ENCODE measurements at places on chromosomes 3 and 15. TPM values are rescaled to one million over a fixed set of nuclear protein-coding genes. Genes with fewer than 3 reads are reported as not detected.

GRCh38 chr3:187550446-187550845 lies 119.7 kb downstream of the SST start:
- DNase-seq = no peak

DNA sequence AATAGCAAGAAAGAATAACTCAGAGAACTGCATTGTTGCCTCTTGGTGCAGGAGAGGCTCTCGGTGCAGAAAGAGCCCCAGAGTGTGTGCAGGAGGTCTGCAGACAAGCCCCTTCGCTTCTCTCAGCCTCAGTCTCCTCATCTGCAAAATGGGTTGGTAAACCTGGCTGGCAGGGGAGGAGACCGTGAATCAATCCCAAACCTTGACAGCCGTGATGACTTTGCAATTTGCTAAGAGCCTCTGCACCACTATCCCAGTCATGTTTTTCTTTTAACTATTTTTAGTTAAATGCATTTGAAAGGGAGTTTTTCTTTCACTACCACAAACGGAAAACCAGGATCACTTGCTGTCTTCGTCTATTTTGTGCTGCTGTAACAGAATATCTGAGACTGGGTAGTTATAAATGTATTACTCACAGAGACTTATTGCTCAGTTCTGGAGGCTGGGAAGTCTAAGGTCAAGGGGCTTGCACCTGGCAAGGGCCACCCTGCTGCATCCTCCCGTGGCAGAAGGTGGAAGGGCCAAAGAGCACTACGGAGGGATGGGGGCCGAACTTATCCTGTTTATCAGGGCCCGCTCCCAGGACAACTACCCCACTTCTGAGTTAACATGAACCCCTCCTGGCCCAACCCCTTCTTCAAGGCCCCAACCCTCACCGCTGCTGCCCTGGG lies 14.2 kb upstream of the IQSEC1 start:
- no peak for DNase-seq

- no peak for DNase-seq
These were observed 34.5 kb downstream of the ZIC4 start for GRCh38 chr3:147371771-147372340.

DNA sequence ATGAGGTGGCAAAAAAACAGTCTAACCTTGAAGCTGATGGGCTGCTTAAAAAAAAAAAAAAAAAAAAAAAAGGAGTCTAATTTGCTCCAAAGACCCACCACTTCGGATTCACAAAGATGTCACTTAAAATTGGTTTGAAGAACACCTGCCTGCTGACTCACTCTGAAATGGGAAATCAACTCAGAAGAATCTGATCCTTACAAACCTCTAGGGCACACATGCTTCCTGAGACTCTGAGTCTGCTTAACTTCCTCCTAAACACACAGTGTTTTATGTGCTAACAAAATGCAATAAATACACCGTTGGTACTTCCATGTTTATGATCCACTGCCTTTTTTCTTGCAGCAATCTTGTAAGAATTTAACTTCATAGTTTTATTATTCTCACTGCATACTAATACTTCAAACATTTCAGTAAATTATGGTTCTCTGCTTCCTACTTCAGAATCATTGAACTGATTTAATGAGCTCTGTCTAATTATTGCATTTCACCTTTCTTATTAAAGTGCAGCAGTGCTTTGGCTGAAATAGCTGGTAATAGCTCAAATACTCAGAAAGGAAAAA lies 73.0 kb upstream of the FRMD4B start:
- DNase-seq = no peak

- DNase-seq = no peak
These were observed 6.3 kb upstream of the GMPPB start for GRCh38 chr3:49729966-49730609.

DNA sequence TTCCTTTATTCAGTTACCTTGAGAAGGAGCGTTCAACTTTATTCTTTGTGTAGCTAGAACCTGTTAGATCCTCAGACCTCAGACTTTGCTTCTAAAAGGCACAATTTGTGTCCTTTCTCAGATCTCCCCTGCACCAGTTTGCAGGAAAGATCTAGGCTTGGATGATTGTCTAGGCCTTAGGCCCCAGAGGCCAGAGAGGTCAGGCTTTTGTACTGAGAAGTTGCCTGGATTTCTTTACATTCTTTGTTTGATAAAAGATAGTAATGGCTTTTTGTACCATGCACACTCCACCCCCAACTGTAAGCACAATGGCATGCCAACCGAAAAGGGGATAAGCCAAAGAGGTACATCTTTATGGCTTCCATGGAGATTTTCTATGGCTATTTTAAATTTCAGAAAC lies 719.6 kb upstream of the NR2F2 start:
- DNase-seq = no peak

GRCh38 chr3:126944089-126944965 lies 38.6 kb upstream of the PLXNA1 start:
- peak; percentile 5 for DNase-seq

- no peak for DNase-seq
These were observed 105.2 kb downstream of the RPLP1 start for GRCh38 chr15:69557707-69558409.

GRCh38 chr3:13608969-13609725 lies 60.2 kb downstream of the FBLN2 start:
- DNase-seq = no peak

GRCh38 chr3:119783255-119783654 lies 1.4 kb downstream of the NR1I2 start:
- no peak for DNase-seq

- no peak for DNase-seq
These were observed 241.8 kb upstream of the NR2F2 start for GRCh38 chr15:96088650-96089049.

- no peak for DNase-seq
These were observed 11.5 kb downstream of the TATDN2 start for GRCh38 chr3:10259798-10260197.

DNA sequence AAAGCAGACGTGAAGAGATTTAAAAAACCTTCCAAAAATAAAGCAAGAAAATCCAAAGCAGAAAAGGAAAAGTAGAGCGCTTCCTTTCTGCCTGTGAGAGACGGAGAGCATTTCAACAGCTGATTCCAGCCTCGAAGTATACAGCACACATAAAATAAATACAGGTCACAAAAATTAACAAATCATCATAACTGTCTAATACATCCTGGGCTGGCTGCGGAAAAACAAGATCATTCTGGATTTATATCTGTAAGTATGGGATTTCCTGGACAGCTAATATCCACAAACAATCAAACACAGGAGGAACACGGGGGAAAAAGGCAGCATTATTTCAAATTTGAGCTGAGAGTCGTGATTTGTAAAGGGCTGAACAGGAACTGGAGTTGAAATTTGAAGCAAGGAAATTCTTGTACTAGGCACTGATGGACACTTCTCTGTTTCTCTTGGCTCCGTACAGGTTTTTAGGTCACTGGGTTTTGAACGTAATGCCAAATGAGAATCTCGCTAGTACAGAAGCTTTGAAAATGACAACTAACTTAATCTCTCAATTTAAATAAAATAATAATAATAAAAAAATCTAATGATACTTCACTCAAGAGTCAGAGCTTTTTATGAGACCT lies 577.7 kb downstream of the FOXP1 start:
- no peak for DNase-seq

DNA sequence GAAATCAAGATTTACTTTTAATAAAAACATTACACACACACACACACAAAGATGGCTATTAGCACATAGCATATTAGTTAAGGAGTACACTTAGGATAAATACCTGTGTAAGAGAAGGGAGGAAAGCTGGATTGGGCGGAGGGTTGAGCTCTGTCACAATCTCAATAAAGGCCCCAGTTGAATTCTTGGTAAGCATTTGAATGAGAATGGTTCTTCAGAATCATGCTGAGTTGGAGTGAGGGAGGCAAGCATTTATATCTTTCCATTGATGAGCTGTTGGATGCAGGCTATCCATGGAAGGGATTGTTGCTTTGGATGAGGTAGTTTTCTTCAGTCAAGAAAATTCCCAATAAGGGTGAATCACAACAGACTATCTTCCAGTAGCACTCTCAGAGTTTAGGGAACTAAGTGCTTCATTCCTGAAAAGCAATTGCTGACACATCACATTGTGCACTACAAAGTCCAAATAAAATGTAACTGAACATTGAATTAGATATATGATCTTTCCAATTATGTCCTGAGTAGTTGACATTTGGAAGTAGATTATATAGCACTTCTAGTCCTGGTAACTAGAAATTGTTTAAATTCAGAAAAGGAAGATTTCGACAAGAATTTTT lies 95.7 kb downstream of the SUCNR1 start:
- DNase-seq = no peak

DNA sequence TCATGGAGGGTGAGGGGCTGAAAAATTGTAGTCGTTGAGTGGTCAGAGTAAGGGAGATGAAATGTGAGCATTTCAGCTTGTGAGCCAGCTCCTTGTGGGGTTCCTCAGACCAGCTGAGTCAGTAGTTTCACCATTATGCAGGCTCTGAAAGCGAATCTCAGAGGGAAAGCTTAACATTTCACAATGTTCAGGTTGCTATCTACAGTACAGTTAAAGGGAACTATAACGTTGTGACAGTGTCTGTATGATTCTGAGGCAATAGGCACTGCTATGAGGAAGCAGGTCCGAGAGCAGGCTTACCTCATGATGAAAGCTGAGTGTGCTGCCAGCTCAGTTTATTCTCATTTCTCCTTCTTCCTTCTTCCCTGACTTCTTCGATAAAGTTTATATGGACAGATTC lies 469.6 kb downstream of the EDEM1 start:
- DNase-seq = no peak

GRCh38 chr15:25789211-25789610 lies 73.9 kb downstream of the ATP10A start:
- no peak for DNase-seq

- no peak for DNase-seq
These were observed 58.8 kb downstream of the GADL1 start for GRCh38 chr3:30835667-30836066.

- DNase-seq = no peak
These were observed 238.8 kb upstream of the WNT5A start for GRCh38 chr3:55725681-55726500.

- DNase-seq = no peak
These were observed 47.1 kb downstream of the OIP5 start for GRCh38 chr15:41285285-41285684.

- no peak for DNase-seq
These were observed 48.2 kb downstream of the PRKCI start for GRCh38 chr3:170270282-170270881.

GRCh38 chr3:98553021-98553563 lies 21.3 kb downstream of the GPR15 start:
- no peak for DNase-seq

DNA sequence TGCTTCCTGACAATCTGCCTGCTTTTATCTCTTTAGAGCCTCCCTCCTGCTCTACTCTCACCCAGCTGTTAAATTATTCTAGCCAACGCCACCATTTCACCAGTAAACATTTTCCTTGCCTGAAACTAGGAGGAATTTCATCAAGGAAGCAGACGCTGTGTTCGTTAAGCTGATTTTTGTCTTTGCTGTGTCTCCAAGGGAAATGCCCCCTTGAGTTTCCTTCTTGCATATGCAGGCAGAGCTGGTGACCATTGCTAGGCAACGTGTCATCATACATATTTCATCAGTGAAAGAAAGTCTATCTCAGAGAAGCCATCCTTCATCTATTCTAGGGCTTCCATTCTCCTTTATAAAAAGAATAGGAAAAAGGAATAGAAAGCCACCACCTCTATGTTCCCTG lies 87.0 kb upstream of the ST8SIA2 start:
- DNase-seq = peak; percentile 33

- no peak for DNase-seq
These were observed 175.0 kb upstream of the TLE3 start for GRCh38 chr15:70272565-70273355.

DNA sequence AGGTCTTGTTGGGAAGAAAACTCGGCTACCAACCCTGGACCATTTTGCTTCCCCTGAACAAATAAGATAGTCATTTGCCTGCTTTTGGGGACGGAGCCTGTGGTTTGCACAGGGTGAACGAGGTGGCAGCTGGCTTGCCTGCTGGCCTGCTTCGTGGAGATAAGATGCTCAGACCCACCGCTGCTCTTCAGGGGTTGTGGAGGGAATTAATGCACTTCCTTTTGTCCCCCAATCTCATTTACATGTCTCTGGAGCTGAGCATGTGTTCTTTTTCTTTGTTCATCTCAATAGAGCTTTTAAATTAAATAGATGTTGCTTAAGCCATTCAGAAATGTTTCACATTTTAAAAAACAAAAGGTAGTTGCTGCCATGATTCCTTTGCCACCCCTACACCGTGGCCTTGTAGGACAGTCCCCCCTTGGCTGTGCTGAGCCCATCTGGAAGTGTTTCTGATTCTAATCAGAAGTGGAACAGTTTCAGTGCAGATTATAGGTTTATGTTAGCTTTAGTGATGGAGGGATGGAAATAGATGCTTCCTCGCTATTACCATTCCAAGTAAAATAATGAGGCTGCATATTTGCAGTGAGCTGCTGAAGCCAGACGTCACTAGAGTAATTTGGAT lies 25.6 kb downstream of the APBA2 start:
- DNase-seq = no peak

The NR1D2 gene
- 10.1 TPM for total RNA-seq

The TM4SF18 gene
- not detected for total RNA-seq

The ALDH1L1 gene
- total RNA-seq = not detected

The DPPA2 gene
- total RNA-seq = 0.42 TPM

The CCDC39 gene
- total RNA-seq = not detected

The CHDH gene
- total RNA-seq = 0.61 TPM

The P2RY13 gene
- total RNA-seq = not detected

The COL8A1 gene
- total RNA-seq = 0.25 TPM

The ACP3 gene
- not detected for total RNA-seq
